ENCODE measurements at places on chromosomes 11 and 22.

- ATAC-seq, result peak; percentile 78
Observed at GRCh38 chr11:76752321-76753143, 30.6 kb upstream of the TSKU start.

GRCh38 chr11:115905341-115906000 is 401.3 kb upstream of the CADM1 start:
- ATAC-seq, result no peak

- ATAC-seq, result no peak
Observed at GRCh38 chr11:128219731-128220120, 367.6 kb downstream of the ETS1 start.

GRCh38 chr11:35632301-35632700 is 14.0 kb downstream of the FJX1 start:
- no peak for ATAC-seq

DNA sequence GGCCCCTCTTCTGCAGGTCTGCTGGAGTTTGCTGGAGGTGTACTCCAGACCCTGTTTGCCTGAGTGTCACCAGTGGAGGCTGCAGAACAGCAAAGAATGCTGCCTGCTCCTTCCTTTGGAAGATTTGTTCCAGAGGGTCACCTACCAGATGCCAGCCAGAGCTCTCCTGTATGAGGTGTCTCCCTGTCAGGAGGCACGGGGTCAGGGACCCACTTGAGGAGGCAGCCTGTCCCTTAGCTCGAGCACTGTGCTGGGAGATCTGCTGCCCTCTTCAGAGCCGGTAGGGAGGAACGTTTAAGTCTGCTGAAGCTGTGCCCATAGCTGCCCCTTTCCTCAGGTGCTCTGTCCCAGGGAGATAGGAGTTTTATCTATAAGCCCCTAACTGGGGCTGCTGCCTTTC is 207.9 kb downstream of the FAT3 start:
- ATAC-seq, result no peak

GRCh38 chr11:75465701-75466531 is 32.9 kb upstream of the KLHL35 start:
- peak; percentile 65 for ATAC-seq

DNA sequence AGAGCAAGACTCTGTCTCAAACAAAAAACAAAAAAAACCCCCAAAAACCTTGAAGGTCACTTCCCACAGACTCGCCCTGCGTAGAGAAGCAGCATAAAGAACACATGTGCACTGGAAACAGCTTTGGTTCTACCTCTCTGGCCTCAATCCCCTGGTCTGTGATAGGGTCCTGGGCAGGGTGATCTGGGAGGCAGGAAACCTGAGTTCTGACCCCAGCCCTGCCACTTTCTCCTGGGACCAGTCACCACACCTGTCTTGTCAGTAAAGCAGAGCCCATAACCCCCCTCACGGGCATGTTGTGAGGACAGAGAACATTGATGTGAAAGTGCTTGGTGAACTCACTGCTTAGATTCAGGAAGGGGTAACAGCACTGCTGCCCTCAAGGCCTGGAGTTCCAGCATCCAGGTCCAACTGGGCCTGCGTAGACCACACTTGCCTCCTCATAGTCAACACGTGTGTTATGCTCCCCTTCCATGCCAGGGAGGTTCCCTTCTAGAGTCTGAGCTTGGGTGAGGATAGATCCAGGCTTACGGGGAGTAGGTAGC is 11.4 kb downstream of the UCP2 start:
- no peak for ATAC-seq

DNA sequence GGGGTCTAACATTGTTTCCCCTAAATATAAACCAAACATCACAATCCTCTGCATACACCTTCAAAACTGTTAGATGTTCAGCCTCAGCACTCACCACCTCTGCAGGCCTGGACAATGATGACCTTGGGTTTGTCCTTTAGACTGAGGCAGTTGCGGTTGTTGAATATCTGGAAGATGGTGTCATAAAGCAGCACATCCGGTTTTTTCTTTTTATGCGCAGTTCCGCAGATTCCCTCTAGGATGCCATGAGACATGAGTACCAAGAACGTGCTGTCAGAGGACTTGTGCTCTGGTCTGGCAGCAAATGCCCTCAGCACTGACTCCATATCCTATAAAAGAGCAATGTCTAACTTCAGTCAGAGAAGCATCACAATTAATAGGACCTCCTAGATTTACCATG is 22.8 kb downstream of the CASP5 start:
- no peak for ATAC-seq

DNA sequence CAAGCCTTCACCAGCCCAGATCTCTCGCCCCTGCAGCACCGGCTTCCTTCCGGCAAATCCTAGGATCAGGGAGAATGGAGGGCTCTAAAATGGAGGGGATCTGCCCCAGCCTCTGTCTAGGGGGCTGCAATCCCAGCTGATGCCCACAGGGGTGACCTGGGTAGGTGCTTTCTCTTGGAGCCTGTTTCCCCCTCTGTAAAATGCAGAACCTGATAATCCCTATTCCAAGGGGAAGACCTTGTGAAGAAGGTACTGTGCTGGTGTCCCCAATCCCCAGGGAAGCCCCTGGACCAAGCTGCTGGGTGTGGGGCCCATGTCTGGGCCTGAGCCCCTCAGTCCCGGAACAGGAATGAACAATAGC is 2.8 kb downstream of the EMID1 start:
- ATAC-seq, result no peak

DNA sequence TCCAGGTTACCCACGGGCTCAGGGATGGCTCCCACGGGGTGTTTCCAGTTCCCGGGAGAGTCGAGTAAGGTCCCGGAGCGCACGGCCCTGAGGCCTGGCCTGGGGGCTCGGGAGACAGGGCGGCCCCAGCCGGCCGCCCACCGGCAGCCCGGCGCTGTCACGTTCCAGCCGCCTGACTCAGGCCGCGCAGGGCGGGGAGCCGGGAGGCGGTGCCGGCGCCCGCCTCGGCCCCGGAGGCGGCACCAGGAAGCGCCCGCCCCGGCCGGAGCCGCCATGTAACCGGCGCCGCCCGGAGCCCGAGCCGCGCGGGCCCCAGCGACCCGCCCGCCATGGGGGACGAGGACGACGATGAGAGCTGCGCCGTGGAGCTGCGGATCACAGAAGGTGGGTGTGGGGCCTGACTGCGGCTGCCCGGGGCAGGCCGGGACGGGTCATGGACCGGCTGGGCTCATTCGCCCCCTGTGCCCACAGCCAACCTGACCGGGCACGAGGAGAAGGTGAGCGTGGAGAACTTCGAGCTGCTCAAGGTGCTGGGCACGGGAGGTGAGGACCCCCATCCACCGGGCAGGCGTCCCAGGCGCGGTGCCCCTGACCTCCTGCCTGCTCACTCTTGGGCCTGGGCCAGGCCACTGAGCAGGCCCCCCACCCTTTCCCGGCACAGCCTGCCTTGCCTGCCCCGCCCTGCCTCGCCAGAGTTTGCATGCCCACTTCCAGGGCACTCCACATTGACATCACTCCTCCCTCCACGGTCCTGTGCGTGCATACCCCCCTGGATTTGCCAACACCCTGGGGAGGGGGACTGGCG is at the start of gene RPS6KA4:
RPS6KA4 (plus strand) TSS at position 256 of the 805 bp plus-strand sequence; CDS start at position 330, 74 bp downstream.
- ATAC-seq, result peak; percentile 88

DNA sequence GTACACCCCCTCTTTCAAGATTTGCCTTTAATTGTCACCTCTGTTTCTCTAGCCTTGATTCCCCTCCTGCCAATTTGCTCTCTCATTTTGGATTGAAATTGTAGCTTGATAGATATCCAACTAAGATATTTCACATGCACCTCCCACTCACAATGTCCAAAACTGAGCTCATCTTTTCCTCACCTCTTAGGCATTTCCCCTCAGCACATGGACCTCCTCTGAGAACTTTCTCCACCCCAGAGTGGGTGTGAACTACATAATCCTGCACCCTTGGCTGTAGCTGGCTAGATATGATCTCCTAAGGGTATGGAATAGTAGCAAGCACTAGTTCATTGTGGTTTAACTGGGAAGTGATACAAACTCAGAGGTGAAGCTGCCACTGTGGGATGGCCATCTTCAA is 91.5 kb upstream of the SESN3 start:
- no peak for ATAC-seq

- no peak for ATAC-seq
Observed at GRCh38 chr11:11011617-11012016, 153.8 kb upstream of the ZBED5 start.

- ATAC-seq, result no peak
Observed at GRCh38 chr11:94665116-94665659, 98.0 kb downstream of the PIWIL4 start.

DNA sequence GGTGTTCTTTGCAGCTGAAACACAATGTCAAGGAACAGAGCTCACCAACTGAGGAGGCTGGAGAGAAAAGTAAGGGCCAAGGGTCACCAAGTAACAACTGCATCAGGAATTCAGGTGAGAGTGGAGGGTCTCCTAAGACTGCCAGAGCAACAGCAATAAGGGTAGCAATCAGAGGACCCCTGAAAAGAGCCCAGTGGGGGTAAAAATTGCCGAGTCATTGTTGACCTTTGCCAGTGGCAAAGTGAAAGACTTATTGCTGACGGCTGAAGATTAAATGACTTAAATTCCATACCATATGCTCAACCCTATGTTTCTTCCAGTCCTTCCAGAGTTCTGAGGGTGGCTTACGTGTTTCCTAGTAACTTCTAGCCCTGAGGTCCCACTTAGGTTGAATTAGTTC is 51.9 kb upstream of the ARHGAP42 start:
- ATAC-seq, result no peak

DNA sequence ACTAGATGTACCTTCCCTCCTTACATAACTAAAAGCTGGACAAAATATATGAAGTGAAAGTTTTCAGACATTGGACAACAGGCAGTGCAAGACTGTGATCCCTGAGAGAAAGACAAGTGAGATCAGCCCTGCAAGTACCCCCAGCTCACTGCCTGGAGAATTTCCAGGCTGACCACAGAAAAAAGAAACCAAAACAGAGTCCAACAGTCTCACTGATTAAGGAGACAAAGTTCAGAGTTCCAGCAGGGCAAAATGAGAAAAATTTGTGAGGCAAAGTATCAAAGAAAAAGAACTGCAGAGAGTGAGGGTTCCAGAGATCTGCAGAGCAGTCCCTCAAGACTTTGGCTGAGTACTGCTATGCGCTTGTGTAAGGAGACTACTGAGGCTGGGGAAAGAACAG is 47.3 kb upstream of the TMEM45B start:
- no peak for ATAC-seq

DNA sequence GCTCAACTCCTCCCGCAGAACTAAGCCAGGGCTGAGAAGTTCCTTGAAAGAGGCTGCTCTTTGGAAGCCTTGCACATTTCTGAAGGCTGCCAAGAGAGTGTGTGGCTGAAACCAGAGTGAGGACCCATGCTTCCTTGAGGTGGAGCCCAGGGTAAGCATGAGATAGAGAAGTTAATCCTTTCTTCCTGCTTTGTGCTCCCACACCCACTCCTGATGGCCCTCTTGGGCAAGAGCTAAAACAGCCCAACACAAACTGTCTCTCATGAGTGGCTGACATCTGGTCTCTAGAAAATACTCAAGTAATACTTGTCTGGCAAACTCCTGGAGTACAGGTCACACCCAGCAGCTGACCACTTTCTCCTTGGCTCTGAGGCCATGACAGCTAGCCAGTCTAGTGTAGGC is 523.7 kb downstream of the INSC start:
- no peak for ATAC-seq

DNA sequence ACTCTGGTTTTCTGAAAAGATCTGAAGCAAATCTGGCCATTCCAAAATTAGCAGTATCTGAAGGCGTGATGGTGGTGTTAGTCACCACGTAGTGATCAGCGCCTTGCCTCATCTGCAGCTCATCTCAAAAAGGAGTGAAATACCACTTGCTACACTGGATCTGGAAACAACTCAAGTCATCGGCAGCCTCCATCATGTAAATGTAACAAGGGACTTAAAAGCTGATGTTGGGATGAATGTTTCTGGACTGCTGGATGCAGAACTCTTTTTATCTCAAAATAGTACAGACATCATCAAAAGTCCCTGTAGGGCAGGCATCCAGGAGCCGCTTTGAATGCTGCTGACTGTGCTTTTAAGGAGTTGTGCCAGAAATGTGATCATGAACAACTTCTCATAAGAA is 14.1 kb upstream of the APLP2 start:
- no peak for ATAC-seq

GRCh38 chr22:26893173-26894110 is 236.1 kb downstream of the MIAT start:
- no peak for ATAC-seq

DNA sequence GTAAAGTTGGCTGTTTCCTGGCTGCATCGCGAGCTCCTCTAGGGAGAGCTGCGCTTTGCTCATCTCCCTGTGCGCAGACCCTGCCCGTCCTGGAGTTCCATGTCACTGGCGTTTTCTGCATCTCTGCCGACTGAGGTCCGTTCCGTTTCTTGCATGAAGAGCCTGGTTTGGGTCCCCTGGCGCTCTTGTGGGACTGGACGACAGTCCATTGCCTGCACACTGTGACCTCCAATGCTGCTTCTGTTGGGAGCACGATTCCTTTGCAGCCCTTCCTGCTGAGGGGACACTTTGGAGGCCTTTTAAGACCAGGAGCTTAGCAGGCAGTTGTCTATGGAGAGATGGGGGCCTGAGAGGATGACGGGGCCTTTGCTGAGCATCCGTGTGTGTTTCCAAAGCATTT is 90.3 kb downstream of the TBC1D22A start:
- ATAC-seq, result no peak

DNA sequence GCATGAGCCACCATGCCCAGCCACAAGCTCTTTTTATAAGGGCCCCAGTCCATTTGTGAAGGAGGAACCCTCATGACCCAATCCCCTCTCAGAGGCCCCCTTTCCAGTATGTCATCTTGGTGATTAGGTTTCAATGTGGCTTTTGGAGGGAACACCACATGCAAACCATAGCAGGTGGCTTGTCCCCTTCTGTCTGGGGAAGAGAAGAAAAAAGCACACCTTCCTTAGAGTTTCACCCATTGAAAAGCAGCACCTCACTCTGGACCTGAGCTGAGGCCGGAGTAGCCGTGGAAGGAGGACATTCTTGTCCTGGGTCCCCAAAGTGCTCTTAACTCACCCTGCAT is 25.4 kb downstream of the NEAT1 start:
- ATAC-seq, result no peak

- no peak for ATAC-seq
Observed at GRCh38 chr22:24685531-24686190, 82.7 kb downstream of the GGT1 start.

GRCh38 chr11:26741036-26741435 is 19.2 kb upstream of the SLC5A12 start:
- no peak for ATAC-seq

DNA sequence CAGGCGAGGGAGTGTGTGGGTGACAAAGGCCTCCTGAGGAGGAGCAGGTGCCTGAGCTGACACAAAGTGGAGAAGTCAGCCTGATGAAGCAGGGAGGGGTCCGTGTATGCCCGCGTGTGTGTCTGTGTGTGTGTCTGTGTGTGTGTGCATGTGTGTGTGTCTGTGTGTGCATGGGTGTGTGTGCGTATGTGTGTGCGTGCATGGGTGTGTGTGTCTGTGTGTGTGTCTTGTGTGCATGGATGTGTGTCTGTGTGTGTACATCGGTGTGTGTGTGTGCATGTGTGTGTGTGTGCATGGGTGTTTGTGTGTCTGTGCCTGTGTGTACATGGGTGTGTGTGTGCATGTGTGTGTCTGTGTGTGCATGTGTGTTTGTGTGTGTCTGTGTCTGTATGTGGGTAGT is 65.6 kb upstream of the EIF3D start:
- no peak for ATAC-seq

- ATAC-seq, result peak; percentile 77
Observed at GRCh38 chr22:43136255-43136654, 6.9 kb downstream of the MCAT start.
